ENCODE measurements at places on chromosomes 6 and 20.
A peak's percentile ranks its signal among the peaks of the same experiment; 100 is the strongest.

GRCh38 chr6:160238761-160239751 is 19.6 kb downstream of the SLC22A2 start:
- DNase-seq, result no peak

GRCh38 chr6:13923527-13924145 is 1.1 kb upstream of the RNF182 start:
- DNase-seq, result no peak

GRCh38 chr6:134035823-134036296 is 16.6 kb downstream of the SLC2A12 start:
- peak; percentile 25 for DNase-seq

- DNase-seq, result no peak
These were observed 20.9 kb upstream of the KCNG1 start for GRCh38 chr20:51043811-51044210.

- no peak for DNase-seq
These were observed 93.2 kb downstream of the NKAIN2 start for GRCh38 chr6:123896869-123897268.

Measured in posterior cingulate gyrus (tissue), 11 donors.